ENCODE measurements at places on chromosomes 3 and 15.
A peak's percentile ranks its signal among the peaks of the same experiment; 100 is the strongest.

DNA sequence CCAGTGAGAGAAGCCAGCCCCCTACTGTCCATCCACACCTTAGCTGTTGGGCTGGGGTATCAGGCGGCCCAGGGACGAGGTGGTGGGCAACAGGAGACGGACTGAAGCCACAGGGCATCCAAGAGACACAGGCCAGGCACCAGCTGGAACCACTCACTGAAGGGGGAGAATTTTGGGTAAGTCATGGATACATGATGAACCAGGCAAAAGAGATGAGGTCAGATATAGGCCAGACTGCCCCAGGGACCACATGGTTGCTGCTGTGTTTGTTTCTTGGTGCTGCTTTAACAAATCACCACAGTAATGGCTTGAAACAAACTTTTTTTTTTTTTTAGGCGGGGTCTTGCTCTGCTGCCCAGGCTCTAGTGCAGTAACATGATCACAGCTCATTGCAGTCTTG, 66.4 kb downstream of the SEMA5B start:
- DNase-seq: no peak

DNA sequence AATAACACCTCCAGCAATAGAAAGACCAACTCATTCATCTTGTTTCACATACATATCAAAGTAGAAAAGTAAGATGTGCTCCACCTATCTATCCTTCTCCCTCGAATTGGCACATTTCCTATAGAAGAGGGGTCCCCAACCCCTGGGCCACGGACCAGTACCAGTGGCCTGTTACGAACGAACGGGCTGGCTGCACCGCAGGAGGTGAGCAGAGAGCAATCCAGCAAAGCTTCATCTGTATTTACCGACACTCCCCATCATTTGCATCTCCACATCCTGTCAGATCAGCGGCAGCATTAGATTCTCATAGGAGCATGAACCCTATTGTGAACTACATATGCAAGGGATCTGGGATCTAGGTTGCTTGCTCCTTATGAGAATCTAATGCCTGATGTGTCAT, 95.0 kb upstream of the CGNL1 start:
- no peak for DNase-seq

DNA sequence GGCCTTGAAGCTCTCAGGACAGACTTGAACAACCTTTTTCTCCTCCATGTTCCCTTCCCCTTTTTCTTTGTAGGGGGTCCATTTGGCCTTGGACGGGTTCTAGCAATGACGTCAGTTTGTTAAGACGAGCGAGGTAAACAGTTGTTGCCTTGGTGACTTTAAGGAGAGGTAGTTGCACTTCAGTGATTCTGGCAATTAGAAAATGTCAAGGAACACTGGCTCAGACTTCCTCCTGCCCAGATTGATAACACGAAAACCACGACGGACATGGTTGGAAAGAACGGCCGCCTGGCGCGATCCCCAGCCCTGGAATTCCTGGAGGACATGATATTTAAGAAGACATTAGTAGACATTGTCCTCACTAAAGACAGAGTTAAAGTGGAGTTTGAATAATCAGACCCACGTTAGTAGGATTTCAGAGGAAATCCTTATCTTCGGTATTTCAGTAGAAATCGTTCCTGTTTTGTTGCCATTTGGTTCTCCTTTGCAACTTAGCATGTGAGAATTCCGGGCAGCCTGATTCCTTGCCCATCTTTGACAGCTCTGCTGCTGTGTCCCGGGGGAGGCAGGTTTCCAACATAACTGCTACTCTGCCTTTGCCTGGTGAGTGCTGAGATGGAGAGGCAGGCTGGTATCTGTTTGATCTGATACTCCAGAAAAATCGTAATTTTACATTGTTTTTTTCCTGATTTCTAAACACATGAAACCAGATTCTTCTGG, 87.3 kb downstream of the ST6GAL1 start:
- no peak for DNase-seq

- no peak for DNase-seq
Observed at GRCh38 chr15:45637552-45638033, 2.8 kb downstream of the SQOR start.

DNA sequence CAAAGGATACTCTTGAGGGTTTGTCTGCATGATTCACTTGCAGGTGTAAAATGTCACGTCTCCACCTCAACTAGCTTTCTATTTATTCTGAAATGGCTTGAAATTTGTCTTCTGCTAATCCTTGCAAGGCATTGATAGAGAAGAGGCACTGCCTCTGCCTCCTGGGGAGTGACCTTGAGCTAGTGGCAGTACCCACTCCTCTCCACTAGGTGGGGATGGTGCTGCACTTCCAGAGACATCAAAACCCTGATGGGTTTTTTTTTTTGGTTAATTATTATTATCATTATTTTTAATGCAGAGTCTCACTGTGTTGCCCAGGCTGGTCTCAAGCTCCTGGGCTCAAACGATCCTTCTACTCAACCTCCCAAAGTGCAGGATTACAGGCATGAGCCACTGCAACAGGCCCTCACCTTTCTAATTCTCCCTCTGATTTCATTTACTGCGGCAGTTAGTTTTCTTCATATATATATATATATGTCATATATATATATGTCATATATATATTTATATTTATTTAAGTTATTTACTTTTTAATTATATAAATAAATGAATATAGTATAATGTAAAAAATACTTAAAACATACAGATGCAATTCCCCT, 117.6 kb upstream of the EIF1B start:
- no peak for DNase-seq

DNA sequence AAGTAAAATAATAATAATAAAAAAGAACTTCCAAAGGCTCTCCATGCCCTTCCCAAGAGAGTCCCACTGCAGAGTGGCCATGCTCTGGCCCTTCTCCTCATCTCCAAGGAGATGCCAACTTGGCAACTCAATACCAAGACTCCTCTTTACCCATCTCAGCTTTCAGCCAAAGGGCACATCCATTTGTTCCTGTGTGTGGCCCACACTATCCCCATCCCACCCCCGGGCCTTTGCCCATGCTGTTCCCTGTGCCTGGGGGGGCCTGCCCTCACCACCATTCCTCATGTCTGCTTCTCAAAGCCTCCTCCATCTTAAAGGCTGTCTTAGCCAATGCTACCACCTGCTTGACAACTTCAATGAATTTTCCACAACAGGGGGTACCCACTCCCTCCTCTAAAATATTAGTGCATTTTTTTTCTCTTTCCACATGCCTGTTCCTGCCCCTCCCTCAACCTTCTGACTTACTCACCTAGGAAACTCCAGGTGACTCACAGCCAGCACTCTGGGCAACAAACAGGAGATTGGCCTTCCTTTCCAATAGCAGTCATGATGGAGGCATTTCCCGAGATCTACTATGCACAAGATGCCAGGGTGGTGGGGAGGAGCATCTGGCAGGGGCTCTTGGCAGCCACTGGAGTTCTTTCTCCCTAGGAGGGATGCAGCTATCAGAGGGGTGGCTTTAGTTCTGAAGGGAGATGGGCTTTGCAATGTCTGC, 109.4 kb upstream of the SMAD3 start:
- DNase-seq: no peak

DNA sequence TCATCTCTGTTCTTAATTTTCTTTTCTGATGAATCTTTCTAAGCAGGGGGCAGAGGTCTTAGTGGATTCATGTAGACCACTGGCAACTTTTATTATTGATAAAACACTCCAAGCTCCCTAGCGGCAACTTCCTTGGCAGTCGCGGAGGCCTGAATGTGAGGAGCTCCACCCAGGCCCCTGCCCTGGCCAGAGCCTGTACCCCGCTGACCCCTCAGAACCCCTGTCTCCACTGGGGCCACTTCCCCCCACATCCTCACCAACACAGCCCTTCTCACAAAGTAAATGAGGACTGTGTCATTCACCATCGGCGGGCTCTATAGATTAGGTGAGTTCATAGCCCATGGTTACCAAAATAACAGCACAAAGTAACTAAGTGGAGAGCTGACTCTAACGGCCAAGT, 111.6 kb downstream of the TPRA1 start:
- no peak for DNase-seq

DNA sequence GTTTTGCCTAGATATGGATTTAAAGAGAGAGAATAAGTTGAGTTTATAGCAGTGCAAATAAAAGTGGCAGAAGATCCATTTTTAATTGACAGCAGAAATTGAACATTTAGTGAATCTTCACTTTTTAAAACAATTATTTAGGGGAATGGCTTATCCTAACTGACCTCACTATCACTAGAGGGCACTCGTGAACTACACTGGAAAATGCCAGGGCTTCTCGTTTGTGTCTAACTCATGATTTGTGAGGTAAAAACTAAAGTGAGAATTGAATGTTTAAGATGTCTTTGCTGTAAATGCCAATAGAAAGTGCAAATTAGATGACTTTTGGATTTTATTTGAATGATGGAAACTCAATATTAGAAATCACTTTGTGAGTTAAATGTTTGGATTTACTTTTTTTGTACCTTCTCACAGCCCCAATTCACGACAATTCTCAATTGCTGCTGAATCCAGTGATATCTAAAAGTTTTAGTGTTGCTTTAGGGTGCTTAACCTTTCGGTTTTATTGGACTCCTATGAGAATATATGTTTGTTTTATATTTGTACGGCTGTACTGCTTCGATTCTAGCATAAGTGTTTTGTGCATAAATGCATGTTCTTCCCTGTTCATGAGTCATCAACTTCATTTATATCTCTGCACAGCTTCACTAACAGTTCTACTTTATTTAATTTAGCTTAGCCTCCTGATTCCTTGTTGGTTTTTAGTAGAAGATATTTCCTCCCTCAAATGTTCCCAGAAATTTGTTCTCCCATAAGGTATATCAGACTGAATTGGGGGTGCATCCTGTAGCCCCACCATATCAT, 462.1 kb downstream of the MFSD1 start:
- no peak for DNase-seq

- no peak for DNase-seq
Observed at GRCh38 chr15:65072027-65072426, 4.2 kb upstream of the RASL12 start.

GRCh38 chr15:42921342-42921731, 759 bp upstream of the TTBK2 start:
- DNase-seq: no peak

- no peak for DNase-seq
Observed at GRCh38 chr15:46941241-46941640, 776.1 kb upstream of the SEMA6D start.

DNA sequence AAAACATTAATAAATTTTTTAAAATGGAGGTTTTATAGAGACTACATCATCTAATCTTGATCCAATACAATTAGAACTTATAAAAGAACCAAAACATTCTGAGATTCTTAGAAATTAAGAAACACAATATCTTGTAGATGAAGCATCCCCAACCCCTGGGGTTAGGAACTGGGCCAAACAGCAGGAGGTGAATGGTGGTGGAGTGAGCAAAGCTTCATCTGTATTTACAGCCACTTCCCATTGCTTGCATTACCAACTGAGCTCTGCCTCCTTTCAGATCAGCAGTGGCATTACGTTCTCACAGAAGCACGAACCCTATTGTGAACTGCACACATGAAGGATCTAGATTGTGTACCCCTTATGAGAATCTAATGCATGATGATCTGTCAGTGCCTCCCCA, 36.3 kb downstream of the KNL1 start:
- no peak for DNase-seq

- no peak for DNase-seq
Observed at GRCh38 chr3:104547031-104547430, 819.7 kb upstream of the ALCAM start.

GRCh38 chr3:67641451-67641850, 13.0 kb downstream of the SUCLG2 start:
- DNase-seq: no peak

DNA sequence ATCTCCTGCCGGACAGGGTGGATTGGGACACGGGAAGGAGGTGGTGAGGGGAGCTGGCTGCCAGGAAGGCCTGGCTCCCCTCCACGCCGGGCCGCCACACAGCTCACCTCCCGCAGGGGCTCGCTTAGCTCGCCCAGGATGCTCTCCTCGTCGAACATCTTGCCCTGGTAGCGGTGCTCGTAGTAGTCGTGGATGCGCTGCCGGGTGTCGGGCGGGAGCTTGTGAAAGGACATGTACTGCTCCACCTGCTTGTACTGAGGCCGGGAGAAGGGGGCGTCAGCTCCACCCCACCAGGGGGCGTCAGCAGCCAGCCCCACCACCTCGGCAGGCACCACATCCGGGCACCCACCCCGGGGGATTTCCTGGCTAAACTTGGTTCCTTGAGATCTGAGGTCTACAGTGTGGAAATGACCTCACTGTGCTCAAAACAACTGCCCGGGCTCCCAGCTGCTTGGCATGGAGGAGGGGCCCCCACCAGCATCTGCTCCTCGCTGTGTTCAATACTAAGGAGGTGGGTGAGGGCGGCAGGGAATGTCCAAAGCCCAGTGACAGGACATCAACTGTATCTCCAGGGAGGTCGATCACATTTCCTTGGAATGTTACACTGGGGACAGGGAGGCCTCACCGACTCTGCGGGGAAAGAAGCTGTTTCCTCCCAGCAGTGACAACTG, 43.4 kb downstream of the HCN4 start:
- no peak for DNase-seq

GRCh38 chr3:175046601-175047000, 187.5 kb downstream of the NAALADL2 start:
- no peak for DNase-seq

DNA sequence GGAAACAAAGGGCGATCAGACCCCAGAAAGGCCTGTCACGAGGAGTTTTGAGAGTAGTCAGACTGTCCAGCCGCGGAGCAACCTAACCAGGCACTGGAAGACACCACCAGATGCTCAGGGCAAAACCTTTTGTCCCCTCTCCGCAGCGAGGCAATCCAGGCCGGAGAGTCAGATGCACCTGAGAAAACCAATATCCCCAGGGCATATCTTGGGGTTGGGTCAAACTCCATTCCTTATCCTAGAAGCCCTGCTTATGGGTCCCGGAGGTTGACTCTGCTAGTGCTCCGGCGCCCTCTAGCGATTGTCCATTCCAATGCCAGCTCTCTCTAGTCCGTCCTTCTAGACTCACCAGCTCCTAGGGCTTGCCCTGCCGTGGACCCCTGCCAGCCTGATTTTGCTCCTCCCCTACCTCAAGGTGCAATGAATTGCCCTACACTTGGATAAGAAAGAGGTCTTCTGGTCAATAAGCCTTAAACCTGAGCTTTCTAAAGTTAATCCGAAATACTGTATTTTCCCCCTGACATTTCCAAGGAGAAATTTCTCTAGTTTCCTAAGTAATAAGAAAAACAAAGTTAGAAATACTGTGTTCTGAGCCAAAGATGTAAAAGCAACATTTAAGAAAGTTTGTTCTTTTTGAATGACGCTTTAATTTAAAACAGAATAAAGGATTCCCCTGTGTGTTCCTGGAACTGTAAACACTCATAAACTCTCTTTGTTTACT, 5.5 kb downstream of the CPNE4 start:
- DNase-seq: peak; percentile 87

- DNase-seq: no peak
Observed at GRCh38 chr3:193959861-193960260, 176.1 kb upstream of the HES1 start.

DNA sequence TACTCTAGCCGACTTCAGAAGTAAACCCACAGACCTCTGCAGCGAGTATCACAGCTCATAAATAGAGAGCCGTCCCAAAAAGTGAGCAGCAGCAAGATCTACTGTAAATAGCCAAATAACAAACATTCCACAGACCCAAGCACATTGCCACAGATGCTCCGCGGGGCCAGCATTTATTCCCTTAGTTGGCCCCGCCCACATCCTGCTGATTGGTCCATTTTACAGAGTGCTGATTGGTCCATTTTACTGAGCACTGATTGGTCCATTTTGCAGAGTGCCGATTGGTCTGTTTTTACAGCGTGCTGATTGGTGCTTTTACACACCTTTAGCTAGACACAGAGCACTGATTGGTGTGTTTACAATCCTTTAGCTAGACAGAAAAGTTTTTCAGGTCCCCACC, 17.3 kb upstream of the GABRB3 start:
- DNase-seq: no peak
